CD14-positive monocyte (primary cell): ENCODE measurements at places on chromosomes 6 and 20.

GRCh38 chr6:4324746-4325145, 189.4 kb upstream of the ECI2 start:
- DNase-seq = no peak

DNA sequence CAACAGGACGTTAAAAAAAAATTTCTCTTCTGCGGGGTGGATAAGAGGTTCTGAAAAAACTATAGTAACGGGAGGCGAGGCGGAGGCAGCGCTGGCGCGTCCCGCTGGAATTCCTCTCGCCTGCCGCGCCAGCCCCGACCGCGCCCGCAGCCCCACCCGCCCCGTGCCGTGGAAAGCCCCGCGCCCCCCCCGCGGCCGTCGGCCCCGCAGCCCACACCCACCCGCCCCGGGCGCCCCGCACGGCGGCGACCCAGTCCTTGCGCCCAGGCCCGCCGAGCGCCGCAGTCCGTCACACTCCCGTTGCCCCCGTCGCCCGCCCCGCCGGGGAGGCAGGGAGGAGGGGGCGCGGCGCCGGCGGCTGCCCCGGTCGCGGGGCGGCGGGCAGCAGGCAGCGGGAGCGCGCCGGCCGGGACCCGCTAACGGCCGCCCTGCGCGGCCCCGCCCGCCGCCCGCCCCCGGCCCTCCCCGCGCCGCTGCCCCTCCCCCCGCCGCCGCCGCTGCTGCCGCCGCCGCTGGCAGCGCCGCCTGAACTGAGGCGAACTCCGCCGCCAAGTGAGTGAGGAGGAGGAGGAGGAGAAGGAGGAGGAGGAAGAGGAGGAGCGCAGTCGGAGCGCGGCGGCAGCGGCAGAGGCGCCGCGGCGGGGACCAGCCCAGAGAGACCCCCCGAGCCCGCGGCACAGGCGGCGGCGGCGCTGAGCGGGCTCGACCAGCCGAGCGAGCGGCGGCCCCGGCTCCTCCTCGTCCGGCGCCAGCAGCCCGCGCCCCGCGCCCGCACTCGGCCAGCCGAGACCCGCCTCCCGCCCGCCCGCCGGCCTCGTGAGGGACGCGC, at the start of gene QKI:
Gene QKI (plus strand): TSS at position 602 of the 829 bp plus-strand sequence. CDS start 476 bp downstream, outside the sequence.
- peak; percentile 75 for DNase-seq

DNA sequence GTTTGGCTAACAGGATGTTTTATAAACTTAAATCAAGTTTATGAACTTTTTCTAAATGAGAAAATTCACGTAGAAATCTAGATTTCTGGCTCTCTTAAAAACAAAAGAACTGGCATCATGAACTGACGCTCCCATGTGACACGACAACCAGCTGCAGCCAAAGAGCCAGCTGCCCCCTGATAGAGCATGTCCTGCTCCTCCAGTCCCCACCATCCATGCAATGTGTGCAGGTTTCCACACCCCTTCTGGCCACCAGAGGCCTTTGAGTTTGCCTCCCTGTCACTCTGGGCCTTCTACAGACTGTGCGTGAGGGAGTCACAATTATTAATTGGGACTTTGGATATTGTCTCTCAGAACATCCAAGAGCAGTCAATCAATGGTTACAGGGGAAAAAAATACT, 1.6 kb upstream of the GPLD1 start:
- no peak for DNase-seq

GRCh38 chr6:29948277-29948676, 5.9 kb downstream of the HLA-A start:
- DNase-seq = no peak

GRCh38 chr20:43739148-43739749, 12.4 kb upstream of the GTSF1L start:
- no peak for DNase-seq
